ENCODE measurements at places on chromosomes 2 and 18. TPM values are rescaled to one million over a fixed set of nuclear protein-coding genes. Genes with fewer than 3 reads are reported as not detected.

Gene ADRA2B
- total RNA-seq = 0.03 TPM

Gene CHRNG
- total RNA-seq = not detected

Gene CNTNAP5
- total RNA-seq = not detected

Gene TXNDC2
- total RNA-seq = not detected

Gene CCDC178
- not detected for total RNA-seq

Gene UXS1
- 30.0 TPM for total RNA-seq
